Frontal cortex (tissue), 4 donors: ENCODE measurements at places on chromosomes 3 and 15. TPM values are rescaled to one million over a fixed set of nuclear protein-coding genes. Genes with fewer than 3 reads are reported as not detected.
A peak's percentile ranks its signal among the peaks of the same experiment; 100 is the strongest.

- DNase-seq = no peak
Observed at GRCh38 chr3:115928376-115928775, 305.1 kb downstream of the GAP43 start.

GRCh38 chr3:38560284-38560683 is 64.1 kb downstream of the EXOG start:
- DNase-seq = no peak

DNA sequence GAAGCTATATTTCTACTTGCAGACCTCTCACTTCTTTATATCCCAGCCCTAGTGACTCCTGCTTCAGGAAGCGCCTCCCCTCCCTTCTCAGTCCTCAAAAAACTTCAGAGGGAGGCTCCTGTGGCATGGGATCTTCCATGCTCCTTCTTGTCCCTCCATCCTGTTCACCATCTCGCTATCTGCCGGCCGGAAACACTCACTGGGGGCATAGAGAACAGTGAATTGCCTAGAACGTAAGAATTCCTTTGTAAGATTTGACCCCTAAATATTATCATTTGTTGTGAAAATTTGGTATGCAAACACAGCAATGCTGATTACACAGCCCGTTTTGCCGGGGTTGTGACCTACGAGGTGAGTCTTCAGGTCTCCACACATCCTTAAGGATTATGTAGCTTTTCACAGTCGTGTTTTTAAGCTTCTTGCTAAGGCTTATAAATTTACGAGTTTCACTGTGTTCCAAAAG is 218.7 kb upstream of the ATP10A start:
- peak; percentile 12 for DNase-seq

DNA sequence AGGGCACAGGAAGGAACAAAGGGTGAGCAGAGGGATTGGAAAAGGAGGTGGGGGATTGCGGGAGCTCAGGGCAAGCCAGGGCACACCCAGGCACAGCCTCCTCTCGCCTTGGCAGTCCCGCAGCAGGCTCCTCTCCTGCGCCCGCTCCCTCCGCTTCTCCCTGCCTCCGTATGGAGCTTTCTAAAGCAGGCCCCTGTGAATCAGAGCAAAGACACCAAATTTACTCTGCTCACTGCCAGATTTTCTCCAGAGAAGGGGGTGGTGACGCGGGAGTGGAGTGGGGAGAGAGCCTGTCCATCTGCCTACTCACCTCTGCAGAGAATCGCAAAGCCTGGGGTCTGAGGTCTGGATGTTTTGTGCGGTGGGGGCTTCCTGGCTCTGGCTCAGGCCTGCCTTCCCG is 20.0 kb downstream of the ATP2B2 start:
- no peak for DNase-seq

GRCh38 chr3:908839-909238 is 184.0 kb upstream of the CNTN6 start:
- DNase-seq = no peak

DNA sequence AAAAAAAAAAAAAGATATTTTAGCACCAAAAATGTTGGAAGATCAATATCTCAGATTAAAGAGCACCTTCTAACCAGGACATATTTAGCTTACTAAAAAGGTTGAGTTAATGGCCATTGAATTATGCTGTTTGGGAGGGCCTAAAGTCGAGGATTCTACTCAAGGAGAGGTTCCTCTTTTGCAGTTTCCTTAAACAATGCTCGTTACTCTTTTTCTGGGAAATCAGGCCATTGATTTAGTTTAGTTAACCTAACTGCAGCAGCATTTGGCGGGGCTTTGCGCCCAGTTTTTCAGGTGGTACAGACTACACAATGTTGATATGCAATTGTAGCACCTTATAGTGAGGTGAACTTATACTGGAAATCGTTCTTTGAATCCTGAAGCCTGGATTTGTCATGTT is 6.8 kb downstream of the ABHD2 start:
- DNase-seq = no peak

DNA sequence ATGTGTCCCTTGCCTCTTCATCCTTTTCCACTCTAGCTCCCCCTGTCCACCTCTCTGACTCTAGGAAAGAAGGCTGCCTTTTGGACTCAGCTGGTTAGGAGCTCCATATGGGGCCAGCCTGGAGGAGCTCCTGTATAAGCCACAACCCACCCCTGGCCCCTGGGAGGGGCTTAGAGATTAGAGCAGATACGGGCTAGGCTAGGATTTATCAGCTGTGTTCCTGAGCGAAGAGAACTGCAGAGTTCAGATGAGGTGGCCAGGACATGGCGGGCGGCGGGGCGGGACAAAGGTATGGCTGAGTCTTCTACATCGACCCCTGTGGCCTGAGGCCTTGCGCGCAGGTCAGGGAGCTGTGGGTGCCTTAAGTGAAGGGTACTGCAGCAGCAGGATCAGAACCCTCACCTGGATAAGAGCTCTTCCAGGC is 7.9 kb downstream of the NBEAL2 start:
- DNase-seq = no peak

DNA sequence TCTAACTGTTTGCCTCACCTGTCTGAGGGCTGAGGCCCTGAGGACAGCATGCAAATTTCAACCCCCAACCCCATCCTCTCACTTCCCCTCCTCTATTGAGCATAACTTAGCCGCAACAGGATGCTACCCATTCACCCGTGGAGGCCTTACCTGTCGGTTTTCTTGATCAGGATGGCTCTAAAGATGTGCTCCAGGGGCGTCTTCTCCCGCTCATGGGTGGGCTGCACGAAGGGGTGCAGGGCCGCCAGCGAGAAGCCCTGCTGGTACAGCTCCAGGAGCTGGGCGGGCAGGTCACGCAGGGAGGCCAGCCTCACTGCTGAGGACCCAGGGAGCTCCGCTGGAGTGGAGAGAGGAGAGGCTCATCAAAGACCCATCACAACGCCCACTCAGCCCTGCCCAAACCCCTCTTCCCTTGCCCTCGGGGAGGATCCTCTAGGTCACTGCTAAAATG is 79.8 kb downstream of the RFTN1 start:
- DNase-seq = no peak

DNA sequence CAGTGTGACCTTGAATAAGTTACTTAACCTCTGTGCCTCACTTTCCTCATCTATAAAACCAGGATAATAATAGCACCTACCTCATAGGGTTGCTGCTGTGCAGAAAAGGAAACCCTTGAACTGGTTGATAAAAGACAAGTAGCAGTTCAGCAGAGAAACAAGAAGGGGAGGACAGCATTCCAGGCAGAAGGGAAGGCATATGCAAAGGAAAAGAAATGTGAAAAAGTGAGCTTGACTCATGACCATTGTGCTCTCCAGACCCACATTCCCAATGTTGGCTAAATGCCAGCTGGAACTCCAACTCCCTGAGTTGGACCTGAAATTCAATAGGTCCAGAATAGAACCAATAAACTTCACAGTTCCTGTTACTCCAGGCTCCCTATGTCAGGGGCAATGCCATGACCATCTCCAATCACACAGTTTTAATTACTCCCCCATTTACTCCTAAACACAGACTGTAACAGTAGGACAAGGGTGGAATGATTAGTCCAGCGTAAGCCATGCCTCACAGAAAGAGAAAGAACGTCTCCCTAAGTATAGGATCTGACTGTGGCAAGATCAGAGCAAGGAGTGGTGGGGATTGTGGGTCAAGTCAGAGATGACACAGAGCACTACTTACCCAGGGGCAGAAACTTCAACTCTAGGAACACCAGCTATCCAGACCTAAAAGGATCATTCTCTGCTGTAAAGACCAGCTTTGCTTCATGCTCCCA is 26.9 kb downstream of the PRKAR2A start:
- no peak for DNase-seq

DNA sequence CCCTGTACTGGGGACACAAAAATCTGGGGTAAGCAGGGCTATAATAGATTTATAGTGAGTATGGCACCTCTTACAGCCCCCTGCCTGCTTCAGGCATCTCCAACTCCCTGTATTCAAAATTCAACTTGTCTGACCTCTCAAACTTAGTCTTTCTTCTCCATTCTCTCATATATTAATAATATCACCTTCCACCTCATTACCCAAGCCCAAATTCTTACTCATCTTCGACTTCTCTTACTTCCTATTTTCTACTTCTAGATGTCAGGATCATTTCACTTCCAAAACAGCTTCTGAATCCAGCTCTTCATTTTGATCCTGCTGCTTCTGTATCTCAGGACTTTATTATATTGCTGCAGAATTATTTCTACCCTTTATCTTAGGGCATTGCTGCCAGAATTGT is 290.7 kb downstream of the CHST2 start:
- DNase-seq = no peak

GRCh38 chr3:97949743-97950142 is 22.5 kb downstream of the RIOX2 start:
- no peak for DNase-seq

- no peak for DNase-seq
Observed at GRCh38 chr3:53991240-53991639, 99.6 kb upstream of the SELENOK start.

DNA sequence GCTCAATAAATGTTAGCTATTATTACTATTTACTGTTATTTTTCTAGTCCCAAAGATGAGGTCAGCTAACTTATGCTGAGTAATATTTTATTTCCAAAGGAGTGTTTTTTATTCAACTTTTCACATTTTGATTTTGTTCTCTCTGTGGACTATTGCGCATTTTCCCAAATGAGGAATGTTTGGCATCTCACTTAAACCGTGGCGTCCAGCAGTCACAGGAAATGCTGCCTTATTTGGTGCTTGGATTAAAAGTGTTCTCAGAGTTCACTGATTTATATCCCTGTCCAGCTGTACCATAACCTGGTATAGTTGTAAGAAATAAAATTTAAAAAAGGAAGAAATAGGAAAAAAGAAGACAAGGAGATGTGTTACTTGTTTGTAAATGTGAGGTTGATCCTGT is 166.8 kb downstream of the THSD4 start:
- no peak for DNase-seq

DNA sequence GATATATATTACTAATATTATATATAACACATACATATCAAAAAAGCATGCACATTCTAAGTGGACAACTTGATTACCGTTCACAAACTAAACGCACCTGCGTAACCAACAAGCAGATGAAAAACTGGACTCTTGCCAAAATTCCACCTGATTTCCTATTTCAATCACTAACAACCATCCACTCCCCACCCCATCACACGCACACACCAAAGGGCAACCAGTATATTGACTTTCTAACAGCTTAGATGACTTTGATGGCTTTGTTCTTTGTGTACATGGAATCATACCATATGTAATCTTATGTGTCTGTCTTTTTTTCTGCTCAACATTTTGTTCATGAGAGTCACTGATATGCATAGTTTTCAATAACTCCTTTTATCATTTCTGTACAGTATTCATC is 496.8 kb upstream of the ARRDC4 start:
- DNase-seq = no peak

- DNase-seq = no peak
Observed at GRCh38 chr15:90953947-90954711, 555 bp upstream of the RCCD1 start.

GRCh38 chr3:168467115-168467714 is 371.5 kb upstream of the GOLIM4 start:
- no peak for DNase-seq

- DNase-seq = no peak
Observed at GRCh38 chr3:196227629-196228493, 11.5 kb downstream of the SLC51A start.

DNA sequence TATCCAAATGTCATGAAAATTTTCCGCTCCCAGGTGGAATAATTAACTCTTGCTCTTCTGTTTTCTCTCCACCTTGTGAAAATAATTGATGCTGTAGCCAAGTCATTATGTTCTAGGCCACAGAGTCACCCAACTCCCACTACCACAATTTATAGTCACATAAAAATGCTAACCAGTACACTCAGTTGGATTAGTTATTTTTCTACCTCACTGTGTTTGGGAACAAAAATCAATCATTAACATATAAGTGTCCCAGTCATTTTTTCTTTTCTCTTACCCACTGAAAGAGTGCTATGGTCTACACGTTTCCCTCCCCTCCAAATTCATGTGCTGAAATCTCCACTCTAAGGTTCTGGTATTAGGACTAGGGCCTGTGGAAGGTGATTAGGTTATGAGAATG is 255.6 kb upstream of the LMCD1 start:
- DNase-seq = no peak

GRCh38 chr15:33960549-33960935 is 7.8 kb upstream of the CHRM5 start:
- no peak for DNase-seq

ATP13A4 gene
- total RNA-seq = 10.2 TPM

PLAAT1 gene
- total RNA-seq = 18.3 TPM

ANKRD63 gene
- total RNA-seq = 2.0 TPM

C3orf38 gene
- 67.3 TPM for total RNA-seq

IQCF5 gene
- not detected for total RNA-seq
